H4 (cell line): ENCODE measurements at places on chromosomes 12 and 14. TPM values are rescaled to one million over a fixed set of nuclear protein-coding genes. Genes with fewer than 3 reads are reported as not detected.
A peak's percentile ranks its signal among the peaks of the same experiment; 100 is the strongest.

- no peak for DNase-seq
Observed at GRCh38 chr14:84013424-84013823, 1516.5 kb upstream of the FLRT2 start.

DNA sequence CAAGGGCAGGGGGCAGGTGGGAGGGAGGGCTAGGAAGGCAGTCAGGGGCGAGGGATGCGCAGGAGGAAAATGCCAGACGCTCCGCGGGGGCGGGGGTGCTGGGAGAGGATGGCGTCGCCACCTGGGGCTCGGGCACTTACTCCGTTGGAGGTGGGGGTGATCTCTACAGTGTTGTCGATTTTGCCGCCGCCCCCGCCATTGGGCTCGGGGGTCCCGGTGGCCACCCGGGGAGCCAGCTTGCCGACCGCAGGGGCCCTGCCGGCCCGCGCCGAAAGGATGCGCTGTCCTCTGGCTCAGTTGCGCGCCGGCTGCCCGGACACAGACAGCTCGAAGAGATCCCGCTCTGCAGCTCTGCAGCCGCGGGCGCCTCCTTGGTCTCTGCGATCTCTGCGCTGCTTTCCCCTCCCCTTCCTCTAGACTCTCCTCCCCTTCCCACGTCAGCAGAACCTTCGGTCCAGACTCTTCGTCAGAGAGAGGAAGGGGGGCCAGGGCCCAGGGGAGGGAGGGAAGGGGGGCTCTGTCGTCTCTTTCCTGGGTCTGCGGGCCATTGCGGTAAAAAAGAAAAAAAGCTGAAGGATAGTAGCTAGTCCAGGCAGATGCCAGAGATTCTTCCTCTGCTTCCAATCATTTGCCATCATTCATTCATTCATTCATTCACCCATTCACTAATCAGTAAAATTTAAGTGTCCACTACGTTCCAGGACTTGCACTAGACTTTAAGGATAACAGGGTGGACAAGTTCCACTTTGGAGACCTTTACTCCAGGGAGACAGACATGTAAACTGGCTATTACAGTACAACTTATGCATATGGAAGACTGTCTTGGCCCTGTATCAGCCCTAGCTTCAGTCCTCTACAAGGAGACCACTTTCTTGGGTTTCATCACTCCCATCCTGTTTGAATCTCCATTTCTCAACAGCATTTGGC is at the start of gene SLC22A17:
Gene SLC22A17 (minus strand): TSS at position 382 of the 927 bp plus-strand sequence.
- DNase-seq = peak; percentile 71

- no peak for DNase-seq
Observed at GRCh38 chr14:81329640-81330381, 70.3 kb downstream of the STON2 start.

- peak; percentile 69 for DNase-seq
Observed at GRCh38 chr14:20427231-20428009, 8.5 kb downstream of the KLHL33 start.

DNA sequence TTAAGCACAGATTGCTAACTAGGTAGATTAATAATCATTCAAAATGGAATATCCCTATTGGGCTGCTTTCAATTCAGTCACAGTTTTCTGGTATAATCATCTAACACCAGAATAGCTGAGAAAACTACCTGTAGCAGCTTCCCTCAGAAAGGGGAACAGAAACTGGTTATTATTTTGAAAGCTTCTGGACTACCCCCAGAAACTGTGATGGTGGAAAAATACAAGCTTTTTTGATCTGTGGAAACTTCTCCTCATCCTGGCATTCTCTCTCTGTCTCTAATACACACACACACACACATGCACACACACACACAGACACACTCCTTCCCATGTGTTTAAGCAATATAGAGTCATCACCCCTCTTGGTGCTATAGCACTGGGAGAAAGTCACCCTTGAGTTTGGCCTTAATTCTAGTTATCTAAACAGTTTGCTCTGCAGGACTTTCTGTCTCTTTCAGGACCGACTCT is 251.5 kb upstream of the LMO3 start:
- no peak for DNase-seq

DNA sequence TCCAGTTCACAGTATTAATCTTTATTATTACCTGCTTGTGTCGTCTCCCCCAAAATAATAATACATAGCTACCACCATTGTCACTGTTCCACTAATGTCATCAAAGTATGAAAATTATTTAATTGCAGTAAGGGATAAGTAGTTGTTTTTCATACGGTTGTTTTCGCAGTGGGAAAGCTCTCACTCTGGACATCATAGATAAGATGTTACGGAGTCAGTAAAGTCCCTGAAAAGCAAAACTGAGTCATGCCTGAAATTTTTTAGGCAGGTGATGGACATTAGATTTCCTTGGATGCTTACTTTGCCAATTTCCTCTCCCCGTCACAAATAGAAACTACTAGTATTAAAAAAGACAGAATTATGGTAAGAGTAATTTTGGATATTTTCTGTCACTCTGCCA is 13.2 kb downstream of the PNP start:
- DNase-seq = no peak

The CAPZA3 gene
- total RNA-seq = not detected in 2 replicates

- no peak for DNase-seq
Observed at GRCh38 chr14:77691259-77691658, 16.6 kb downstream of the ALKBH1 start.

- peak; percentile 95 for DNase-seq
Observed at GRCh38 chr12:126051611-126052107, 986.4 kb downstream of the AACS start.

The LRRIQ1 gene
- total RNA-seq = 0.15 and 0.31 TPM in 2 replicates

GRCh38 chr12:25069224-25069623 is 120.3 kb upstream of the BCAT1 start:
- DNase-seq = no peak

The RIMBP2 gene
- total RNA-seq = 0.06 and 0.50 TPM in 2 replicates

- no peak for DNase-seq
Observed at GRCh38 chr12:110760204-110760609, 17.5 kb upstream of the PPP1CC start.

DNA sequence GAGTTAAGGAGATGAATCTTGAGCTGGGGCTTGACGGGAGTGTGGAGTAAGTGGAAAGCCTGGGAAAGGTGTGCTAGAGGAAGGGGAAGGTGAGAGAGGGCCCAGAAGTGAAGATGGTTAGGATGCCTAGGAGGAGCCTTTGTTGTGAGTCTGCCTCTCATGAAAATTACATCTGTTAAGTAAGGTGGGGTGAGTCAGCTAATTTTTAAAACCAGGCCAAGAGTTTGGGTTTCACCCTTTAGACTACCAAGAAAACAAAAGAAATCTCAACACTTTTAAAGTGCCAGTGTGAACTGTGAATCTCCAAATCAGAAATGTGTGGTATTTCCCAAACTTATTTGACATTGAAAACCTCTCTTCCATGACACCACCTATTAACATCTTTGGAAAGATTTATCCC is 185.2 kb downstream of the CRADD start:
- no peak for DNase-seq

The TAS2R10 gene
- total RNA-seq = 0.08 TPM in 1 of 2 replicates, not detected in the other

The LRP6 gene
- total RNA-seq = 14.0 and 19.0 TPM in 2 replicates

- no peak for DNase-seq
Observed at GRCh38 chr14:31969699-31970240, 107.3 kb upstream of the ARHGAP5 start.

- no peak for DNase-seq
Observed at GRCh38 chr14:67493092-67493717, 4.7 kb upstream of the TMEM229B start.

The EIF2S3B gene
- total RNA-seq = 0.66 and 0.83 TPM in 2 replicates

DNA sequence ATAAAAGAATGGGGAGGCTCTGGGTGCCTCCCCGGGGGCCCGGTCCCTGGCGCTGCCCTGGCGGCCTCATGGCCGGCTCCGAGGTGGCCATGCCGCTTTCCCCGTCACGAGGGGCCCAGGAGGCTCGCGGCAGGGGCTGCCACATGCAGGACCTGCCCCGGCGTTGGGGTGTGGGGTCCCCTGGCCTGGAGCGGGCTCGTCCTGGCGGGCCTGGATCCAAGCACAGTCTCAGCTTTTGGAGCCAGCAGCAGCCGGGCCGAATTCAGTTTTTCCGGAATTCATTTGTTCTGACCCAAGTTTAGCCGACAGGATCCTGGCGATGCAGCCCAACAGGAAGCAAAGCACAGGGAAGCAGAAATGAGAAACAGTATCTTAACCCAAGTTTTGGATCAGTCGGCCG is 26.4 kb upstream of the AEBP2 start:
- no peak for DNase-seq
